ENCODE measurements at places on chromosomes 7 and 10.

- DNase-seq: no peak
These were observed 97.5 kb downstream of the MICALL2 start for GRCh38 chr7:1361756-1362125.

DNA sequence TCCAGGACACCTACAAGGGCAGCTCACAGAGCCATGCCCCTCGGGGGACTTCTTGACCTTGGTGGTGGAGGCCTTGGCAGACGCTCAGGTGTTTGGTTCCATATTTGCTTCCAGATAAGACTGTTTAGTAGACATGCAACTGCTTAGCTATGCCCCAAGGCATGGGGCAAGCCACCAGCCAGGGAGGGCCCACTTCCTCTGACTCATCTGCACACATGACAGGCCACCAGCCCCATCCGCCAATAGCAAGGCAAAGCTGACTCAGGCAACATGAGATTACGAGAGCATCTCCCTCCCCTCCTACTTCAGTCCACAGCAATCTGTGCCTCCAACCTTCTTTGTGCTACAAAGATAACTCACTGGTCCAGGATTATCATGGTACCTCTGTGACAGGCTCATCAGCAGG lies 54.9 kb downstream of the KCNMA1 start:
- DNase-seq: no peak

- no peak for DNase-seq
These were observed 909.6 kb downstream of the REEP3 start for GRCh38 chr10:64430690-64431323.

DNA sequence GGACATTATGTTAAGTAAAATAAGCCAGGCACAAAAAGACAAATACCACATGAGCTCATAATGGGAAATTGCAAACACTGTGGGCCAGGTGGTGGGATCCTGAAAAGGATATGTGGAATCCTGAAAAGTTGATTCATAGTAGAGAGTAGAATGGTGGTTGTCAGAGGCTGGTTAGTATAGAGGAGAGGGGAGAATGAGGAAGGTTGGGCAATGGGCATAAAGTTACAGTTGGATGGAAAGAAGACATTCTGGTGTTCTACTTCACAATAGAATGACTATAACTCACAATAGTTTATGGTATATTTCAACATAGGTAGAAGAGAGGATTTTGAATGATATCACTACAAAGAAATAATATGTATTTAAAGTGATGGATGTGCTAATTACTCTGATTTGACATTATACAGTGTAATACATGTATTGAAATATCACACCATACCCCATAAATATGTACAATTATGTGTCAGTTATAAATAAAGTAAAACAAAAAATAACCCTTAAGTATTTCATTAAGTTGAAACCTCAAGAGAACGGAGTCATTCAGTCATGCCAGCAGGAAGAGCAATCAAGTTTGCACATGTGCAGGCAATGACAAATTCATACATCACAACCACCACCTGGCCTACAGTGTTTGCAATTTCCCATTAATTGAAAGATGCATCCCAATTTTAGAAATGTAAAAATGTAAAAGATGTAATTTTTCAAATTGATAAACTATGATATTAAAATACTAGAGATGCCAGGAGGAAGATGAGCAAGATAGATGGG lies 156.7 kb downstream of the MAGI2 start:
- no peak for DNase-seq

DNA sequence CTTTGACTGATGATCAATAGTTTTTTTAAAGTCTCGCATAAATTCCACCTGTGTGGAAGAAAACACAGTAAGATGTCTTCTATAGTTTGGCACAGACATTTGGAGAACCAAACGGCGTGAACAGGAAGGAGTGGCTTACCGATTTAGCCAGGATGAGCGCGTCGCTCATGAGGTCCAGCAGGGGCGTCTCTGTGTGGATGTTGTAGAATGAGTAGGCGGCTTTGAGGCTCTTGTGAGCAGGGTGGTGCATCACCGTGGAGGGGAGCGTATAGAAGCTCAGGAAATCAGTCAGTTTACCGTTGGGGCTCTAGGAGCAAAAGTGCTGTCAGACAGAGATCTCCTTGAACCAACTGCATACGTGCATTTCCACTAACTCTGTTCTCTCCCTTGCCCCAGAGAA lies 15.5 kb downstream of the RPP38 start:
- no peak for DNase-seq

GRCh38 chr10:118504467-118505205 lies 90.8 kb downstream of the PRLHR start:
- DNase-seq: no peak

DNA sequence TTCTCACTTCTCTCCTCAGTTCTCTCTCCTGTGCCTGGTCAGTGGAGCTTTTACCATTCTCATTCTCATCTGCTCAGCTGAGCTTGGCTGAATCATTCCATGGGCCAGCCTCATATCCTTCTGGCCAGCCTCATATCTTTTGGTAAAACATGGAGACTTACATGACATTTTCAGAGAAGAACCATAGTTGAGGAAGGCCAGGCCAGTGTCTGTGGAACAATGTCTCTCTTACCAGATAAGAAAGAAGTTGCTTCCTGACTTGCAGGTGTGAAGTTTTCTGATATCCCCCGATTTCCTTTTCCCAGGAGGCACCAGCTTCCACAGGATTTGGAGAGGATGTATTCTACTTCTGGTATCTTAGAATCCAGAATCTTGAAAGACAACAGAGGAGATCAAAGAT lies 24.7 kb downstream of the ST7 start:
- DNase-seq: no peak

GRCh38 chr7:100477871-100478267 lies 1.1 kb downstream of the TSC22D4 start:
- DNase-seq: no peak

GRCh38 chr7:142528608-142529408 lies 220.5 kb upstream of the PRSS1 start:
- DNase-seq: no peak

GRCh38 chr7:34298492-34299013 lies 359.5 kb upstream of the NPSR1 start:
- DNase-seq: no peak

- no peak for DNase-seq
These were observed 18.1 kb upstream of the TFAM start for GRCh38 chr10:58367069-58367468.

DNA sequence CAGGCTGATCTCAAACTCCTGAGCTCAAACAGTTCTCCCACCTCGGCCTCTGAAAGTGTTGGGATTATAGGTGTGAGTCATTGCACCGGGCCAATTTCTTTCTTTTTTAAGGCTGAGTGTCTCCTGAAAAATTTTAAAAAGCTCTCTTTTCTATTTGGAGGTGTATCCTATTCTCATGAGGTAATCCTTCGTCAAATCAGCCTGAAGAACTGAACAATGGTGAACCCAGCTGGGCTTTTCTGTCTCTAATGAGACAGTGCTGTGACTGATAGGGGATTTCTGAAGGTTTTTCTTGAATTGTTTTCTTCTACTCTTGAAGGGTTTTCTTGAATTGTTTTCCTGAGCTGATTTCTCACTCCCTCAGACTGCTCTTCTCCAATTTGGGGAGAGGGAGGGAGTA lies 30.9 kb upstream of the CALU start:
- DNase-seq: no peak

GRCh38 chr7:31146030-31146429 lies 93.9 kb downstream of the ADCYAP1R1 start:
- DNase-seq: no peak

- no peak for DNase-seq
These were observed 58.0 kb downstream of the CREM start for GRCh38 chr10:35184527-35185171.

- no peak for DNase-seq
These were observed 35.9 kb upstream of the CCSER2 start for GRCh38 chr10:84292502-84292901.

DNA sequence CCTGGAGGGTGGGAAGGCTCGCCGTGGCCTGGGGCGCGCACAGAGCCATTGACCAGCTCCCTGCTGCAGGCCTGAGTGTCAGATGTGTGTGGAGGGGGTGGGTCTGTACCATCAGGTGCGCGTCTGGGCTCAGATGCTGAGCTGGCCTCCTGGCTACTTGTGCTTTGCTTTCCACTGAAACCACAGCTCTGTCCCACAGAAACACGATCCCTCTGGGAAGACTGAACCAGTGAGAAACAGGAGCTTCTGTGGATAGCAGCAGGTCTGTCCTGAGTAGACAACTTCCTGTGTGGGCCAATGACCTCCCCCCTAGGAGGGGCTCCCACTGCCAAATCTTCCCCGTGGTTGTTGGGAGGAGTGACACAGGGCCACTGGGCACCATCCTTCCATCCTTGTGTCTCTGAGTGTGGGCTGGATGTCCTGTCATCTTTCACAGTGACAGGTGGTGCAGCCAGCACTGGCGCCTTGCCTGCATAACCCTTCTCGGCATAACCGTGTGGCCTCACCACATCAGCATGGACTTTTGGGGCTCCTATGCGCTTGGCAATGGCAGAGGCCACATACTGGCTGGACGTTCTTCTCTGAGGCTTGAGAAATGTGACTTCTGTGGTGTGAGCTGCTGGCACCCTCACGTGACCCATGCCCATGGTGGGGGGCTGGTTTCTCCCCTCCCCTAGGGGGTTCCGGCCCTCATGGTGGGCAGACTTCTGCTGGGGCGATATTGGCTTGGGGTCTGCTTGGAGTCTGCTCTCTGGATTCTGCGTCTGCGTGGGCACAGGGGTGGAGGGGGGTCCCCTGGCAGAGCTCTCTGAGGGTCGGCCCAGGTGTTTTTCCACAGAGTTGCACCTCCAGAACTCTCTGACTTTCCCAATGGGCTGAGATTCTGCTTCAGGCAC lies 245.5 kb upstream of the GRB10 start:
- no peak for DNase-seq

DNA sequence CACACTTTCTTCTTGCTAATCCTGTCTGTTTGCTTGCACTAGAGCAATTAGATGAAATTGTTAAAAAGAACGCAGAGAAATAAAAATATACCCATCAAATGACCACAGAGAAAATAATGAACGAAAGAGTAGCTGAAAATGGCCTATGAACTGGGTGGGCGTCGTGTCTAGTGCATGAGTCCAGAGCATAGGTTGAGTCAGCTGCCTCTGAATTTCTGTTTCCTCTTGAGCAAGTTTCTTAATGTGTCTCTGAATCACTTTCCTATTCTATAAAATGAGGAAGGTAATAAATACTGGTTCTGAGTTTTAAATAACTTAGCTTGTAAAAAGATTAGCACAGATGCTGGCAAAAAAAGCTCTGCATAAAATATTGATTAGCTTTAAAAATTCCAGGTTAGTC lies 75.0 kb downstream of the POM121L12 start:
- no peak for DNase-seq

GRCh38 chr7:45593121-45593541 lies 19.0 kb downstream of the ADCY1 start:
- DNase-seq: no peak

- DNase-seq: no peak
These were observed 101.2 kb downstream of the NRP1 start for GRCh38 chr10:33233221-33233620.

GRCh38 chr10:100560248-100560647 lies 24.5 kb downstream of the HIF1AN start:
- DNase-seq: no peak

GRCh38 chr7:109986701-109987100 lies 1104.2 kb upstream of the LRRN3 start:
- no peak for DNase-seq

GRCh38 chr10:46293832-46294640 lies 7.2 kb downstream of the ANTXRL start:
- no peak for DNase-seq

GRCh38 chr7:68783684-68784083 lies 814.6 kb upstream of the AUTS2 start:
- DNase-seq: no peak

GRCh38 chr10:17146892-17147291 lies 17.3 kb upstream of the CUBN start:
- DNase-seq: no peak

GRCh38 chr10:90837486-90837885 lies 20.4 kb downstream of the HTR7 start:
- no peak for DNase-seq

DNA sequence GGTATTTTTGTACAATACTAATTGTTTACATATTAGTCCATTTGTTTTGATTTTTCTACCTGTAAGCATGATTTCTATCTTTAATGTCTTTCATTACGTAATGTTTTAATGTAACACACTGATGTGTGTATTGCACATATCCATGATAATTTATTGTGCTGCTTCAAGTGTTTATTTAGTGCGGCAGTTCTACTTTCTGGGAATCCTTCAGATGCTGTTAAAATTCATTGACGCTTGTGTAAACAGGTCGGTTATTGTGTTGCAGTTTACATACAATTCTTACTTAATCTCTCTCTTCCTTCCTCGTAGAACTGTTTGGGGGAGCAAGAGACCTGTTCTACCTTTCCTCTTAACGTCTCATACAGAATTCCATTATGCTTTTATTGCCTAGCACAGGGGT lies 6.9 kb downstream of the TMEM60 start:
- no peak for DNase-seq

- no peak for DNase-seq
These were observed 14.4 kb upstream of the GSTK1 start for GRCh38 chr7:143248761-143249354.

DNA sequence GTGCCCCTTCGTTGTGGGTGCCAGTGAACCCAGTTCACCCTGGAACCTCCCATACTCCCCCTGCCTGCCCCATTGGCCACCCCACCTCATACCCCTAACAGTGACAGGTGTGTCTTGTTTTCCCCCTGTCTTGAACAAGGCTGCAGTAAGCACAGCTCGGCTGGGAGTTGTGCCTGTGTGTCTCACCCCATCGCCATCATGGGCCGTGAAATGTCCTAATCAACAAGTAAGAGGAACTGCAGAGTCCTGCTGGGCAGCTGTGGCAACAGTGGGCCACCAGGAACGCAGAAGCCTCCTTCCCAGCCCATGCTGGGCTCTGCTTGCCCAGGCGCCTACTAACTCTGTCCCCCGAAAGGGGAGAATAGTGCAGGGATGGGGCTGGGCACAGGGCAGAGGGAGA lies 91.6 kb downstream of the C10orf105 start:
- no peak for DNase-seq

DNA sequence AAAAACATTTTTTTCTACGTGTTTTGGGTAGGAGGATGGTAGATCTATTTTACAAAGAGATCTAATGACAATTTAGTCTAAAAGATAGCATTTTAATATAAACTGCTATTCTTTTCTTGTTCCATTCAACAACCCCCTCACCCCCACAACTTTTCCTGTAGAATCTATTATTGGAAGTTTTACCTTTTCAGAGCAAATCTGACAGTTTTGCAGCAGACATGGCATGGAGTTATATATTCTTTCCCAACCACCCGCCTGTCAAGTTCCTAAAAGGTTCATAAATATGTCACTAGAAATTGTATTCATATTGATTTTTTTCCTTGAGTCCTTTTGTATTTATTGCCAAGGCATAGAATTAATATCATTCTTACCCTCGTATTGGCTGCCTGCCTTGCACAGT lies 21.5 kb upstream of the NAMPT start:
- no peak for DNase-seq

GRCh38 chr7:136198168-136198567 lies 221.0 kb upstream of the MTPN start:
- no peak for DNase-seq
